ENCODE measurements at places on chromosomes 4 and X.

DNA sequence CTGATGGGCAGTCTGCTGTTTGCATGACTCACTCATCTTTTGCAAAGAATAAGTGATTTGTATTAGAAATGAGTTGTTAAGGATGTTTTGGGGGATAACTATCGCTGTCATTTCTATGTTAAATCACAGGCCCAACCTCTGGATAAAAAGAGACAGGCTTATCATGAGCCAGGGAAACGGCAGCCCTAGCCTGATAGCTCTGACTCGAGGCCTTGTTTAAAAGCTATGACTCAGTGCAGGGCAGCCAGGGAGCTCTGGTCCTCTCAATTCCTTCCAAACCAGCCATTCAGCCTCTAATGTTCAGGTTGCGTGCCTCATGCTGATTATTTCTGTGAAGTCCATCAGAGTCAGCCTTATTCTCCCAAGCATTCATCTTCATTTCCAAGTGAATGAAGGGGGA, 305.9 kb upstream of the HAND2 start:
- DNase-seq = no peak

DNA sequence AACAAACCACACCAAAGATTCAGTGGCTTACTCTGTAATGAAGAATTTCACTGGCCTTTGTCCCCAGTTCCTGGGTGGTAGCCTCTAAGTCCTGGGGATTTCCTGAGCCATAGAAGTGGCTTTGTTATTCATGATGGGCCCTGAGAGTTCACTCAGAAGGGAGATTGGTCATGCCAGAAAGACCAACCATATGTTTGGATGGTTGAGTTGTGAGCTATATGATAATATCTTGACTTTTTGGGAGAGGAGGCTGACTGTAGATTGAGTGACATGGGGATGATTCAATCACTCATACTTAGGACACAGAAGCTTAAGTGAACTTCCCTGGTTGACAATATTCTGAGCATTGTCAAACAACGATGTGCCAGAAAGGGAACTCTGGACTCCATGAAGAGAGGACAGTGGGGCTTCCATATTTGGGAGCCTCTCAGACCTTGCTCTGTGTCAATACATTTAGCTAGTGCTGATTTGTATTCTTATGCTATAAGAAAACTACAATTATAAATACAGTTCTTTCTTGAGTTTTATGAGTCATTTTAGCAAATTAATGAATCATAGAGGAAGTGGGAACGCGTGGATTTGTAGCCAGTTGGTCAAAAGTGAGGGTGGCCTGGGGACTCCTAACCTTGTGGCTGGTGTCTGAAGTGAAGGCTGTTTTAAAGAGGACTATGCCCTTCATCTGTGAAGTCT, 392.0 kb downstream of the GBA3 start:
- DNase-seq = no peak

GRCh38 chr4:8053688-8054449, 104.7 kb downstream of the ABLIM2 start:
- no peak for DNase-seq

DNA sequence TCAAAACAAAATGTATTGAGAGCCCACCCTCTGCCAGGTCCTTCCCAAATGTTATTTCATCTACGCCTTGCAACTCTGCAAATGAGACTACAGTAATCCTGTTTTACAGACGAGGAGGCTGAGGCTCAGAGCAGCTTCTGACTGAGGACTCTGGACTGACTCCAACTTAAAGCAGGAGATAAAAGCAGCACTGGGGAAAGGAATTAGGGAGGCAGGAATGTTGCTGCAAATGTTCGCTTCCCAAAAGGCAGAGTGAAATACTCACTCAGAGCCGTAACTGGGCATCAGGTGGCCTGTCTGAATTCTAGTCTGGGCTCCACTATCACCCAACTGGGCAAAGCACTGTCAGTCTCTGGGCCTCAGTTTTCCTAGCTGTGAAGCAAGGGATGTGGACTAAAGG, 94.7 kb upstream of the SRD5A3 start:
- no peak for DNase-seq

DNA sequence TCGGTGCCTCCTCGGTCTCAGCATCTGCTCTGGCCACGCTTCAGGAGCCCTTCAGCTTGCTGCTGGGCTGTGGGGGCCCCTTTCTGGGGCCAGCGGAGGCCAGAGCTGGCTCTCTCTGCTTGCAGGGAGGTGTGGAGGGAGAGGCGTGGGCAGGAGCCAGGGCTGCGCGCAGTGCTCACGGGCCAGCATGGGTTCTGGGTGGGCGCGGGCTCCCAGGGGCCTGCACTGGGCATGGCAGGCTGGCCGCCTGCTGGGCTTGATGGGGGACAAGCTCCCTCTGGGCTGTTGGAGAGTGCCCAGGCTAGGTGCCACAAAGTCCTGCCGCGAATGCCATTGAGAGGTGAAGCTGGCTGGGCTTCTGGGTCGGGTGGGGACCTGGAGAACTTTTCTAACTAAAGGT, 57.3 kb upstream of the AGA start:
- no peak for DNase-seq

- DNase-seq = no peak
These were observed 12.5 kb upstream of the CXCL13 start for GRCh38 chr4:77593101-77593500.

DNA sequence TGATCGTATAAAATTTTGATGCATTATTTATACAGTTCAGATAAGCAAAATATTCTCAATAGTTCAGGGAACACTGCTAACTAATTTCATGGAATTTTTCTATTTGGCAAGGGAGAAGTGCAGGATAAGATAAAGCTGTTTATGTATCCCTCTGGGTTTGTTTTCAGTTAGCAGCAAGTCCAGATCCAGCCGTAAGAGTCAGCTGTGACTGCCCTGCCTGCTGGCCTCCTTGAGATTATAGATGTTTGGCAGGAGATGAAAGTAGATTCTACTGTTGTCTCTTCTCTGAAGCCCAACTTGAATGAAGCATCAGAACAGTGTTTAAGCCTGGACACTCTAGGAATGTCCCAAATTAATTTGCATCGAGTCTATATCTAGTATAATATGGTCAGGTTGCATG, 29.5 kb downstream of the ANTXR2 start:
- no peak for DNase-seq

DNA sequence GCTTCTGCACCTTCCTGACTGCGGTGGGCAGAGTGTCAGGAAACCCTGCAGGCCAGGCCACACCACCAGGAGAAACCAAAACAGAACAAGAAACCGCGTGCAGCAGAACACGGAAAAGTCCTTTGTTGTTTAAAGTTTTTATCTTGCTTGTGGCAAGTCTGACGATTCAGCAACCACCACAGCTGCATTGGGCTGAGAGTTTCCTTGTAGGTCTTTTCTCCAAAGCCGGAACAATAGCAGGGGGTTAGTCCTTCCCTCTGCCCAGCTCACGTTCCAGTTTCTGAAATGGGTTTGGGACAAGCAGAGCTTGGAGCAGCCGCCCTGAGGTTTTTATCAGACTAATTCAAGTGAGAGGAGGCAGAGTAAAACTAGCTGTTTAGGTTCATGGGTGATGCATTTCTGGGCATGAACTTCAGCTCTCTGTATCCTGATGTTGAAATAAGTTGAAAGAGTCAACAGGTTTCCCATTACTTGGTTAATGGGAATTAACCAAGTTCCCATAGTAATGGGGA, 216.9 kb downstream of the PTTG2 start:
- DNase-seq = no peak

DNA sequence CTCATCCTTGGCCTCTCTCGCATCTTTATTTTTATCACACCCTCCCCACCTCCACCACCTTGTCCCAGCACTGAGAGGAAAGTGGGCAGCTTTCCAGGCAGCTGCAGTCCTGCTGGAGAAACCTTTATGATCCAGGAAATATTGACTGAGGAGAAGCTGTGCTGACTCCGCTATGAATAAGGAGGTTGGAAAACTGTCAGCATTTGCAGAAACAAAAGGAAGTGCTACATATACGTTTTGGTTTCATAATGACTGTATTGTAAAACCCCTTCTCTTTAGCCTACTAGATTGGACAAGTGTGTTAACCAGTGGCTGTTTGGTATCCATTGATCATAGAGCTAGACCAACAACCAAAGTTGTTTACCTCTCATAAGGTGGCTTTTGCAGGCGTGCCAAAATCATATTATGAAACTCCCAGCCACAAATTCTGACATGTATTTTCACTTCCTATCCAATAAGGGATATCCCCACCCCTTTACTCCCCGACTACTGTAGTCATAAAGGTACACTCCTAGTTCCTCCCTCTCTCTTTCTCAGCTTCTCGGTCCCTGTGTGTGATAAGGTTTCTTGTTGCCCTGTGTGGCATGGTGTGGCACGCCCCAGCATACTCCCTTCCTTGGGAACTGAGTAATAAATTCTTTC, 88.4 kb downstream of the GPR143 start:
- DNase-seq = no peak

DNA sequence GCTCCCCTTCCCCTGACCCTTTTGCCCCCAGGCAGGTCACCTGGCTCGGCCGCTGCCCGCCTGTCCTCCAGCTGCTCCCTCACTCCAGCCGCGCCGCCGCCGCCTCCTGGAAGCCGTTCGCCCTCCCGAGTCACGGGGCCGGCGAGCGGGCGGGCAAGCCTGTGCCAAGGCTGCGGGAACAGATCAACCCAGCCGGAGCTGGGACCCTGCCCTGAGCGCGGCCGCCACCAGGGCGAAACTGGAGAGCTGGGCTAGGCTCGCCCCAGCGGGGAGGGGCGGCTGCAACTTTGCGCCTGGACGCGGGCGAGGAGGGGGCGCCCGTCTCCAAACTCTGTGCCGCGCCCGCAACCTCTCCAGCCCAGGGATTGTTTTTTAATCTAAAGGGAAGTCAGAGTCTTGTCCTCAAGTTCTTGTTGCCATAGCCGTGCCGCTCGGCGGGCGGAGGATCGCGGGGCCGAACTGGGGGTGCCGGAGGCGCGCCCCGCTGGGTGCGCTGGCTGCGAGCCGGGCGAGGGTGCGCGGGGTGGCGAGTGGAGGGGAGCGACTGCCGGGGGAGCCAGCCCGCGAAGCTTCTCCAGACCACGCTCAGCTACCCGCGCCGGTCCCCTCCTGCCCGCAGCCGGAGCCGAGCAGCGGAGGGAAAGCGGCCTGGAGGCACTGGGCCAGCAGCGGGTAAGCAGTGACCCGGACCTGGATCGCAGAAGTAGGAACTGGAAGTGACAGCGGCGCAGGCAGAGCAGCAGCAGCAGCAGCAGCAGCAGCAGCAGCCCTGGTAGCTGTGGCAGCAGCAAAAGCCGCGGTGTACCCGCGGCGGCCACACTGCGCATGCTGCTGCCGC, 13.4 kb downstream of the ARHGEF6 start:
- DNase-seq = no peak

GRCh38 chr4:126446917-126447316, 1132.2 kb downstream of the FAT4 start:
- no peak for DNase-seq

- DNase-seq = no peak
These were observed 271.2 kb downstream of the CHIC1 start for GRCh38 chrX:73834219-73834618.

DNA sequence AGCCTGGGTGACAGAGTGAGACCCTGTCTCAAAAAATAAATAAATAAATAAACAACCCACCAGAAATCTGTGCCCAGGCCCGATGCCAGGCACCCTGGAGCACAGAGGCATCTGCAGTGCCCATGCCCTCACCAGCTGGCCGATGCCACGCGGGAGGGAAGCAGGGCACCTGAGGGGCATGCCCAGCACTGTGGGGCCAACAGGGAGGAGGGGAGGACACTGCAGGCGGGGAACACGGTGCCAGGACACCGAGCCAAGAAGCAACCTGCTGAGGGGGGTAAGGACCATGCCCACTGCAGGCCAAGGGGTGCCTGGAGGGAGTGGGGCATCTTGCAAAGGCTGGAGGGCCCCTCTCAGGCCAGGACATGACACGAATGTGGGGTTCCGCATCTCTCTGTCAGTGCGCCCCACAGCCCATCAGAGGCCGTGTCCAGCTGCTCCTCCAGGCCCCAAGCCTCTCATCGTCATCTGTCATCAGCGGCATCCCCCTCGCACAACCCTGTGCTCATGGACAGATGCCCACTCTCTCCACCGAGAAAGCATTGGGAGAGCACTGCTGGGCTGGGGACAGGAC, 13.3 kb upstream of the DUSP9 start:
- no peak for DNase-seq
